Activated CD8-positive, alpha-beta T cell treated with anti-CD3 and anti-CD28 coated beads, Interleukin-2, amount 10 ng/mL, durations not matched to agents 7 days and 5 days (primary cell): ENCODE measurements at places on chromosomes 12 and 14. TPM values are rescaled to one million over a fixed set of nuclear protein-coding genes. Genes with fewer than 3 reads are reported as not detected.

PROX2 gene
- total RNA-seq, result 0.44 TPM

CDCA3 gene
- 115 TPM for total RNA-seq

SLC2A3 gene
- 266 TPM for total RNA-seq

SYCP3 gene
- 2.0 TPM for total RNA-seq

FAM90A1 gene
- total RNA-seq, result not detected

CLEC4E gene
- not detected for total RNA-seq

MIP gene
- not detected for total RNA-seq

SSTR1 gene
- not detected for total RNA-seq

BCL11B gene
- 68.6 TPM for total RNA-seq

AQP5 gene
- total RNA-seq, result not detected

AP1G2 gene
- 276 TPM for total RNA-seq

TAS2R19 gene
- 2.1 TPM for total RNA-seq

TPH2 gene
- total RNA-seq, result not detected

ZNF10 gene
- total RNA-seq, result 8.5 TPM

GPN3 gene
- total RNA-seq, result 26.2 TPM
